ENCODE measurements at places on chromosomes 3 and 15.

- no peak for DNase-seq
Observed at GRCh38 chr3:161682715-161683114, 186.1 kb downstream of the OTOL1 start.

DNA sequence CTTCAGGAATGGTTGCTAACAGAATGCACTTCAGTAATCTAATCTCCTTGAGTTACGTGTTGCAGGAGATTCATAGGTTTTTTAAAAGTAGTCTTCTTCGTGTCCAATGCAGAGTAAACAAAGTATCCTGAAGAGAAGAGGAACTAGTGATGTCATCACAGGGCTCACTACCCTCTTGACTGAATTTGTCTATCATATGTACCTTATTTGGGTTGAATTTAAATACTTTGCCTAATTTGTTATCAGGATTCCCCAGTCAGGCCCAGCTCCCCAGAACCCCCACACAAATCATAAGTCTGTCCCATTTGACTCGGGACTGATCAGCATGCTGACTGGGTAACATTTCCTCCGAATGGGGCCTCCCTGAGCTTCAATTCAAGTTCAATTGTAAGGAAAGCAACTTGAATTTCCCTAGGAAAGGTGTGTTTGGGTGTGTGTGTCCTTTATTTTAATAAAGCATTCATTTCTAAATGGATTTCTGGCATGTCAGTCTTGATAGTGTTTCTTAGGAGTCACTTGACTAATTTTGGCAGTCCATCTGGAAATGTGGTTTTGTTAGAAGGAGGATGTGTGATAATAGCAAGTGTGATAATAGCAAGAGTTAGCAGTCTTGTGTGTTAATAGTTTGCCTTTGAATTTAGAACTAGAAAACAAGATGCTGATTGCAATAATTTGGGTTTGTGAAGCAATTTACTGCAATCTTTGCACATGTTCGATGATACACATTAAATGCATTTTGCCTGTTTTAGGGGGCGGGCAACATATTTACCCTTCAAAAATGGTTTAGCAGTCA is 21.9 kb downstream of the OXNAD1 start:
- DNase-seq = no peak

- DNase-seq = peak; percentile 80
Observed at GRCh38 chr3:134312873-134313846, 61.1 kb downstream of the AMOTL2 start.

DNA sequence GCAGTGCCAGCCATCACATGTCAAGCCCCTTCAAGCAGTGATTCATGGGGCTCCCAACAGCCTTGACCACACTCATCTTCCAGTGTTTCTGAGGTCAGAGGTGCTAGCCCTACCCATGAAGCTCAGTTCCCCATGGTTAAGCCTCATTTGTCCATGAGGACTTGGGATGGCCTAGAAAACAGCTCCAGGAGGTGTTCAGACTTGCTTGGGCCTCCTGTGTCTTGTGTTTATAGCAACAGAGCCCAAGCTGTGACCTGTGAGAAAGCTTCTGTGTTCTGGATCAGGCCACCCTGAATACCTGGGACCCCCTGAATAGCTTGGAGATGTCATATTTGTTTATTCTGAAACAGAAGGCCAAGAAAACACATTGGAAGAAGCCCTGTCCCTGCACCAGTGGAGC is 36.7 kb downstream of the LARP6 start:
- DNase-seq = no peak

DNA sequence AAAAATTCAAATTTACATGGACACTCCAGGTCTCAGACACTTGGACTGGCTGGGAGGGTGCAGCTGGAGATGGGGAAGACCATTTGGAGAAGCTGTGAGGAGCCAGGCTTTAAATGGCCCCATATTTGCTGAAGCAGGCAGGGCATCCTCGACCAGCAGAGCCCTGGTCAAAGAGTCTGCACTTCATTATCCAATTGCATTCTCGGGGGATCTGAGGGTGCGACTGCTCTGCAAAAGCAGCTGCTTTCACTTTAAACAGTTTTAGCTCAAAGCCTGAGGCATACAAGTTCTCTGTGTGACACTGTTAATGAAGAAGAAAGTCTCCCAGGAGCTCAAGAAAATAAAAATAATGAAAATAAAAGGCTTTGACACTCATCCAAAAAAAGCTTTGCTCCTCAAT is 98.0 kb upstream of the SLC25A36 start:
- DNase-seq = no peak

GRCh38 chr3:170356596-170357175 is 829 bp upstream of the SKIL start:
- peak; percentile 86 for DNase-seq

DNA sequence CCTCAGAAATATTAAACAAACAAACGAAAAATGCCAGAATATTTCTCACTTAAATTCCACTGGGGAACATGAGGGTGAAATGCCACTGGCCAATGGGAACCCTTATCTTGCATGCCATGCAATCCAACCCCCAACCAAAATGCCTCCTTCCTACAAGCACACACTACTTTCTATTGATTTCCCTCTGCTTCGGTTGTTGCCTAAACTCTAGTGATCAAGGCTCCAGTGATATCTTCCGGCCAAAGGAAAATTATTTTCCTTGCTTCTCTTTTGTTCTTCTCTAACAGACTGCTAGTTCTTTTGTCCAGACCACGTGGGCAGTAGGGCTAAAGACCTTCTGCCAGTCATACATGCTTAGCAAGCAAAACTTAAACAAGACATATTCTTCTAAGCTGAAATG is 115.7 kb downstream of the TMCC1 start:
- DNase-seq = no peak

DNA sequence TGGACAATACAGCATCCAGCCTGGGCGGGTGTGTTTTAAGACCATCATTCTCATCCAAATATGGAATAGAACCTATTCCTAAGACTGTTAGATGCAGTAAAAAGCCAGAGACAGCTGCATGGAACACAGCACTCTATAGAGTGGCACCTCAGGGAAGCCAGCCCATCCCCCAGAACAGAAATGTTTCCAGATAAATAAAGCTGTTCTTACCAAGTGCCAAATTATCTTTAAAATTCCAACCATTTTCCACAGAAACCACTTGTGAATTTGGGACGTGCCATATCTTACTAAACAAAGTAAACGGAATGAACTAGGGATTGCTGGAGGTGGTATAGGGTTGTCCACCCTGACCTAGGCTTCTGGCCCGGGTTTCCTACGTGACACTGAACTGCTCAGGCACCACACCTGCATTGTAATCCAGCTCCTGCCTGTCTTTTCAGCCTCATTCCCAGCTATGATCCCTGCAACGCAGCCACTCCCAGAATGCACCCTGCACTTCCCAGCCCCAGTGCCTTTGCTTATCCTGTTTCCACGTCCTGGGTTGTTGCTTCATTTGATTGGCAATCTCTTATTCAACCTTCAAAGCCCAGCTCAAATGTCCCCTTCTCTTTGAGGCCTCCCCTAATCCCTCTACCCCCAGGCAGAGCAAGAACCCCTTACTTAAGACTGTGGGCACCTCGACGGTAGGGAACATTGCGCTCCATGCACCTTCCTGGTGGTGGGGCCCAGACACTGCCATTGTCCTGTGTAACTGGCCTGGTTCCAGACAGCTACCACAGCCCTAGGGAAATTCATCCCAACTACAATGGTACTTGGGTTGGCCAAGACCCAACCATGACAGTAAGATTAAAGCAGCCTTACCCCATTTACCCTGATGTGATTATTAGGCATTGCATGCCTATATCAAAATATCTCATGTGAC is 100.2 kb downstream of the IQSEC1 start:
- DNase-seq = no peak
